ENCODE measurements at places on chromosomes 4 and X.

DNA sequence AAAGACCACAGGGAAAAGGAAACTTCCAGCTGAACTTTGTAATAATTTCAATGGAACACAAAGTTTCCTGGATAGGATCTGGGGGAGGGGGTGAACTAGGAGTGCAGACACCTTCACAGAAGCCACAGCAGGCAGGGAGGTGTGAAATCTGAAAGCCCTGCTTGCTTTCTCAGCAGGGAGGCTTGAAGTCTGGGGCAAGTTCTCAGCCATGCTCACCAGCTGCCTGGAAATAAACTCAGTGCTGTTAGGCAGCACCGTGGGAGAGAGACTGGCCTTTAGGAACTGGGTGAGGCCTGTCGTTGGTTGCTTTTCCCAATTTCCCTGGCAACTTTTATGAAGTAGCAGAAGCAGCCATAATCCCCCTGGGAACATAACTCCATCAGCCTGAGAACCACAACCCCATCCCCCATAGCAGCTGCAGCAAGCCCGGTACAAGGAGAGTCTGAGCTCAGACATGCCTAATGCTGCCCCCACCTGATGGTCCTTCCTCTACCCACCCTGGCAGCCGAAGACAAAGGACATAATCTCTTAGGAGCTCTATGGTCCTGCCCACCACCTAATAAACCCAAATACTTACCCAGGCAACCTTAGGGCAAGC, 39.2 kb upstream of the NMU start:
- DNase-seq, result no peak

DNA sequence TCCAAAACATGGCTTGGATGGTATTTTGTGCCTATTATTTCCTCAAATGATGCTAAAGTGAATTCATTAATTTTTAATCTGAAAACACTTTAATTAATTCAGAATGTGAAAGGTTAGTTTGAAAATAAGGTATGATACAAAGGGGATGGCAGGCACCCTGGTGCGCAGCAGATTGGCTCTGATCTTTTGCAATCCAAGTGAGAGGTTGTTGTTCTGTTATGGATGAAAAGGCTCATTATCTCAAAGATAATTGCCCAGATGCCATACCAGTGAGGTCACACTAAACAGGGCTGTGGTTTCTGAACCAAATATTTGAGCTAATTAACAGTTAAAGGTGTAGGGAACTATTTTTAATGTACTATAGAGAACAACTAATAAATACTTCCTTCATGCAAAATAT, 504.9 kb downstream of the RAPGEF2 start:
- DNase-seq, result no peak

DNA sequence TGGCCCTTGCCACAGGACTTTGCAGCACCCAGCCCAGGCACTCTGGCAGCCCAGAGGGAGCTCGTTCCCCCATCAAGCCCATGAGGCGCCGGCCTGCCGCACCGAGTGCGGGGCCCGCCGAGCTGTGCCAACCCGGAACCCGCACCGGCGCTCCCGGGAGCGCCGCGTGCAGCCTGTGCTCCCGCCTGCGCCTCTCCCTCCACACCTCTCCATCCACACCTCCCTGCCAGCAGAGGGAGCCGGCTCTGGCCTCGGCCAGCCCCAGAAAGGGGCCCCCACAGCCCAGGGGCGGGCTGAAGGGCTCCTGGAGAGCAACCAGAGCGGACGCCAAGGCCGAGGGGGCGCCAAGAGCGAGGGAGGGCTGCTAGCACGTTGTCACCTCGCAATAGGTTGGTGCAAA, 268.8 kb downstream of the MID1IP1 start:
- DNase-seq, result no peak

DNA sequence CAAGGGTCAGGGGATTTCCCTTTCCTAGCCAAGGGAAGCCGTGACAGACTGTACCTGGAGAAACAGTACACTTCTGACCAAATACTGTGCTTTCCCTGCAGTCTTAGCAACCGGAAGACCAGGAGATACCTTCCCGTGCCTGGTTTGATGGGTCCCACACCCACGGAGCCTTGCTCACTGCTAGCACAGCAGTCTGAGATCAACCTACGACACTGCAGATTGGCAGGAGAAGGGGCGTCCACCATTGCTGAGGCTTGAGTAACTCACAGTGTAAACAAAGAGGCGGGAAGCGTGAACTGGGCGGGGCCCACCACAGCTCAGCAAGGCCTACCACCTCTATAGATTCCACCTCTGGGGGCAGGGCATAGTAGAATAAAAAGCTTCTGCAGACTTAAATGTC, 48.7 kb upstream of the SRD5A3 start:
- DNase-seq, result no peak

GRCh38 chr4:105351861-105352260, 122.0 kb downstream of the PPA2 start:
- DNase-seq, result no peak

GRCh38 chrX:155819966-155820491, 61.1 kb upstream of the VAMP7 start:
- peak; percentile 35 for DNase-seq

GRCh38 chr4:163367651-163368050, 24.0 kb downstream of the NPY5R start:
- no peak for DNase-seq

DNA sequence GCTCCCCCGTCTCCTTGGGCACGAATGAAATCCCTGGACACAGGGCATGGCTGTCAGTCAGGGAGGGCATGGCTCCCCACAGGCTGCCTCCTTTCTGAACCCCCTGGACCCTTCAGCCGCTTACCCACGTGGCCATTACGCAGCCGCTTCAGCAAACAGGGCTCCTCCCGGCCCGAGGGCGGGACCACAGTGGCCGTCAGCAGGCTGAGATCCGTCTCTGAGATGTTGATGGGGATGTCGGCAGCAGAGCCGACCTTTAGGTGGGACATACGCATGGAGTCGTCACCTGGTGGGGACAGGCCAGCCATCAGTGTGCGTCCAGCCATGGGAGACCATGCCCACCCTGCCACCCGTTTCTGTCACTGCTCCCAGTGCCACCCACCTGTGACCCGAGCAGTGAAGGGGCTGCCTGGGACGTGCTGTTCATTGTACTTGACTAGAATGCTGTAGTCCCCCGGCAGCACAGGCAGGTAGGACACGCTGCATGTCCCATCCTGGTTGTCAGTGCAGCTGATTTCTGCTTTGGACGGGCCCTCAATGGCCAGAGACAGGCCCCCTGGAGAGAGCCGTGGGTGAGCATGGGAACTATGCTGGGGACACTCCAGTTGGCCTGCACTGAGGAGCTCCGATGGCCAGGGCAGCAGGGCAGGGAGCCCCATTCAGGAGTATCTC, 21.1 kb downstream of the FLNA start:
- DNase-seq, result no peak

- DNase-seq, result no peak
Observed at GRCh38 chr4:7854697-7855370, 84.8 kb downstream of the AFAP1 start.

DNA sequence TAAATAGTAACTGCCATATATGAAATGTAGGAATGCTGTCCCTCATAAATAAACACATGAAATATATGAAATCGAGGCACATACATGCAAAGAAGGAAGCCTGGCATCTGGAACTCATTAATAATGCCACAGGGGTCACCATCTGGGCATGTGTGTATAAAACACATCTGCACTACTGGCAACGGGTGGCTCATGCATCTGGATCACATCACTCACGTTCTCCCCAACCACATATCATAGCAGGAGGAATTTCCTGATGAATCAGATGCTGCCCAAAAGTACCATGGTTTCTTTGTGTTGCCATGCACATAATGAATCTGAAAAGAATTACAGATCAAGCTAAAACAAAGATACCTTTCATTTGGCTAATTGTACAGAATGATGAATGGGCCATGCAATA, 28.6 kb downstream of the RNF175 start:
- DNase-seq, result no peak

DNA sequence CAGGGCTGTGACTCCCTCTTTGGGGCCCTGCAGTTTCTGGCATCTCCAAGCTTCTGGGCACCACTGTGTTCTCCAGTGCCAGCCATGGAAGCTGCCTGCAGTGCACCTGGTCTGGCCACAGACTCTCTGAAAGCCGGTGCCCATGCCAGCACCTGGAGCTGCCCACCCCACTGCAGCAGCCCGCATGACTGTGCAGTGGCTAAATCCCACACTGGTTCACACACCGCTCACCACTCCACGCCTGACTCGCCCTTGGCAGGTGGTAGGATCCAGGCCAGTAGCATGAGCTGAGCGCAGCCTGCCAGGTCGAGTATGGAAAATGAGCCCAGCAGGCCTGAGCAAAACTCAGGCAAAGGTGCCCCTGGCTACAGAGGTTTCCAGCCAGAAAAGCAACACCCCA, 72.8 kb upstream of the INTU start:
- DNase-seq, result no peak

- no peak for DNase-seq
Observed at GRCh38 chr4:184252136-184253071, 34.7 kb upstream of the ENPP6 start.

DNA sequence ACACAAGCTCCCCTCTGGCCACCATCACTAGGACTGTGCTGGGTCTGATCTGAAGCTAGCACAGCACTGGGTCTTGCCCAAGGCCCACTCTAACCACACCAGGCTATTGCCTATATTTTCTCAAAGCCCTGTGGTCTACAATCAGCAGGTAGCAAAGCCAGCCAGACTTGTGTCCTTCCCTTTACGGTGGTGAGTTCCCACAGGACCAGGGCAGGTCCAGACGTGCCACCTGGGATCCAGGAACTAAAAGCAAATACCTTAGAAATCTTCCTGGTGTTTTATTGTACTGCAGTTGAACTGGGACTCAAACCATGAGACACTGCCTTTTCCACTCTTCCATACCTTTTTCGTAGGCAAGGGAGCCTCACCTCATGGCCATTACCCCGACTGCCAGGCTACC, 9.0 kb upstream of the MAGEC2 start:
- no peak for DNase-seq

GRCh38 chrX:13658602-13659001, 5.7 kb downstream of the TCEANC start:
- DNase-seq, result no peak

DNA sequence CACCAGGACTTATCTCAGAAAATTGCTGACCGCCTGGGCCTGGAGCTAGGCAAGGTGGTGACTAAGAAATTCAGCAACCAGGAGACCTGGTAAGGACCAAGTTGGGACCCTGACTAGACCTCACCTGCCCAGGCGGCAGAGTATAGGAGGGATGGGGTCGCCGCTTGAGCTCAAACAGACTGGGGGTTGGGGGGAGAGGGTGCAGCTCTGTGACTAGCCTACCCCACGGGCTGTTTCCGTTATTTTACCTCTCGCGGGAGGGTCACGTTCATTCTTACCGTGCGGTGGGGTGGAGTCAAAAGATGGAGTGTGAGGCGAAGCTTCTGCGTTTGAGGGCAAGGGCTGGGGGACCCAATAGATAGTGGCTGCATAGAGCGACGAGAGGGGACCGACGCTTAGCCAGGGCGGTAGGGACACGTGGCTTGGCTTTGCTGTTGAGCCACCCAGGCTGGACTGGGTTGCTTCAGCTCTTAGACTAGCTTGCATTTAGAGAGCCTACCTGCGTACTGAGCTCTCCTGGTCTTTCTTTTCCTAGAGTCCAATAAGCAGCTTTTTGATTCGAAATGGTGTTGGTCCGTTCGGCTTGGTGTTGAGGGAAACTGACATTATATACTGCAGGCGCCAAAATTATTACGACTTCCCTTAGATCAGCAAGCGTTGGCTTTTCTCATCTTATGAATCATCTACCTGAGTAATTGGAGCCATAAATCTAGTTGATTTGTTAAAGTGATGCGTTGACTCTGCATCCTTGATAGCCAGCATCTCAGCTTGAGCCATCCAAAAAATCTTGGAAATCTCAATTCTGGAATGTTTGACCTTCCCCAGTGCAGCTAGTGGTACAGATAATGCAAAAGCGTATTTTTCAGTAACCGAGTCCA, 591 bp downstream of the PRPS1 start:
- peak; percentile 29 for DNase-seq

GRCh38 chr4:66275411-66276038, 605.2 kb upstream of the EPHA5 start:
- no peak for DNase-seq

GRCh38 chrX:117936118-117936517, 180.5 kb downstream of the KLHL13 start:
- DNase-seq, result no peak

GRCh38 chrX:120749141-120749846, 119.4 kb upstream of the C1GALT1C1 start:
- DNase-seq, result no peak

DNA sequence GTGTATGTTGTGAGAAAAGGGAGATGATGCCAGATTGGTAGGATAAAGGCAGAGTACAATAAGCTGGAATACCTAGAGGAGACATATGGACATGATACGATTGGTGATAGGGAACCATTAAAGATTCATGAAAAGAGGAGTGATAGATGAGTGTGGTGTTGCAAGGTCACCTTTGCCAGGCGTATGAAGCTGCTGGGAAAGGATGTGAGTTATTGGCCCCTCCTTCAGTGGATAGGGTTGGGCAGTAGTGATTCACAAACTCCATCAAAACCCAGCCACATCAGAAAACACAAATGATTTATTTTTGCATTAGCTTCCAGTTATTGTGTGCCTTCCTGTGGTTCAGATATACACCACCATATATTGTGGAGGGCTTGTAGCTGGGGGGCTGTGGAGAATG, 34.3 kb downstream of the TMEM164 start:
- no peak for DNase-seq

DNA sequence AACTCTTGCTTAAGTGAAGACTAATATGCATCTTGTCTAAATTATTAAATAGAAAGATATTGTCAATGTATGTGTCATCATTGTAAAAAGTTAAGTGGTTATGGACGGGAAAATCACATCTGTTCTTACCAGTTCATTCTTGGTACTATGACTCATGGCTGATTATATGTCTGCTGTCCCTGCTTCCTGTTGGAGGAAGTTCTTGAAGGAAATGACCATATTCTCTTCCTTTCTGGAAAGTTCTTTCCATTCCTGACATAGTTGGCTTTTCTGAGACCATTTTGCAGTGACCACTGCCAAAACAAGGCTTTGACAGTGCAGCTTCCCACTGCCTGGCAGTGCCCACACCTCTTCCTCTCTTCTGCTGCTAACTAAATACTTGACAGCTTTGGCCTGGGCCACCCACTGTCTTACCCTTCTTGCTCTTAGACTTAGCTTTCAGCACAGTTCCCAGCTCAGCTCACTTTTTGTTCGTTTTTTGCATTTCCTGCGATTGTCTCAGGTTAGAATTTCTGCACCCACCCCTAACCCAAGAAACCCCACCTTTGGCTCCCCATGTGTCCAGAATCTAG, 13.2 kb upstream of the CLDN24 start:
- DNase-seq, result no peak

GRCh38 chr4:43682551-43682950, 766.1 kb downstream of the KCTD8 start:
- no peak for DNase-seq

DNA sequence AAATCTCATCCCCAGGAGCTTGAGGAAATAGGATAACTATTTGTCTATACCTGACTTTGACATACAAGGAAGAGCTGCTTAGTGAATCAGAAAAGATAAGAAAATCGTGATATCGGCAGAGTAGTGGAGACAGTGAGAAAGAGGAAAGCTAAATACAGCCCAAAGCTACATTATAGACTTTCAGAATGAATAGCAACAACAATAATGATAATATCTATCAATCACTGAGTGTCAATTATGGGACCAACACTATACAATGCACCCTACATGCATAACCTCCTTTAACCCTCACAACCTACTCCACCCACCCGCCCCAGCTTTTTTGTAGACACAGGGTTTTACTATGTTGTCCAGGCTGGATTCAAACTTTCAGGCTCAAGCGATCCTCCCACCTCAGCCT, 205.1 kb downstream of the PPP3CA start:
- no peak for DNase-seq
